ENCODE measurements at places on chromosomes 6 and 20. TPM values are rescaled to one million over a fixed set of nuclear protein-coding genes. Genes with fewer than 3 reads are reported as not detected.

GTSF1L gene
- not detected for total RNA-seq

LPA gene
- not detected for total RNA-seq

SASH1 gene
- total RNA-seq: 60.2 TPM

ZNF334 gene
- total RNA-seq: 14.0 TPM

CLPSL1 gene
- total RNA-seq: not detected

MAP1LC3A gene
- 15.8 TPM for total RNA-seq

ANGPT4 gene
- total RNA-seq: not detected

GPLD1 gene
- 0.27 TPM for total RNA-seq

MKKS gene
- total RNA-seq: 16.8 TPM

PI16 gene
- total RNA-seq: 1.5 TPM

TGM3 gene
- total RNA-seq: 0.08 TPM

AGPAT1 gene
- 19.1 TPM for total RNA-seq

TBXT gene
- not detected for total RNA-seq

DOK5 gene
- 85.6 TPM for total RNA-seq

HLA-DQB1 gene
- not detected for total RNA-seq

ABCC10 gene
- total RNA-seq: 25.8 TPM
